ENCODE measurements at places on chromosomes 7 and 10.

GRCh38 chr7:132177708-132178401, 398.4 kb downstream of the PLXNA4 start:
- DNase-seq: no peak

DNA sequence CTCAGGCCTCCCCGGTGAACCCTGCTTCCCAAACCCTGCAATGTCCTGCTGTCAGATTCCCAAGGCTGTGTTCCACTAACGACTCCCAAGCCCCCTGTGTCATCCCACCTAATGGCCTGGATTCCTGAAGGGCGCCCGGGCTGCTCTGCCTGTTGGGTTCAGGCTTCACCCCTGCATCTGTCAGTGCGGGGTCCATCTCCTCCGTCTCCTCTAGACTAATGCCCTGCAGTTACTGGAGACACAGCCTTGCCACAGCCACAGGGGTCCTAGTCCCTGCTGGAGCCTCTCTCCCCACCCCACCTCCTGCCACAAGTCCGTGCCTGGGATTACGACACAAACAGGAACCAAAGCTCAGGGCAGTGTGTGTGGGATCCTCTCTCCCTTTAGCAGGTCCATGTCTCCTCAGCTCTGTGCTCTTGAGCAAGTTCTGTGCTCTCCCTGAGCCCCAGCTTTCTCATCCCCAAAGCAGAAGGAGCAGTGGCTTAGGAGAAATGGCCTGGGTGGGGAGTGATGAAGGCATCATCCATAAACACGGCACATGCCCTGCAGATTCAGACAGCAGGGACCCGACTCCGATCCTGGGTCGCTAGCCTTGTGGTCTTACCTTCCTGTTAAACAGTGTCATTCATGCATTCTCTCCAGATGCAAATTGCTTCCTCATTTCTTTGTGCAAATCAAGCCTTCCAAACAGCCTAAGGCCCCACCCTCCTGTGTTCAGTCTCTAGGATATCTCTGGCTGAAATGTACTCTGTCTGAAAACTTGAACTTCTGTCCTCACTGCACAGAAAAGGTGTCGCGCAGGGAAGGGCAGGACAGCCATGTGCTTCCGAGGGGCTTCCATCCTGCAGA, 8.2 kb upstream of the RBP3 start:
- no peak for DNase-seq

GRCh38 chr7:22363756-22364422, 6.9 kb upstream of the RAPGEF5 start:
- DNase-seq: no peak

GRCh38 chr7:151829707-151830106, 47.2 kb downstream of the PRKAG2 start:
- no peak for DNase-seq

- DNase-seq: no peak
Measured at GRCh38 chr7:33261585-33261984, 132.2 kb downstream of the BBS9 start.

DNA sequence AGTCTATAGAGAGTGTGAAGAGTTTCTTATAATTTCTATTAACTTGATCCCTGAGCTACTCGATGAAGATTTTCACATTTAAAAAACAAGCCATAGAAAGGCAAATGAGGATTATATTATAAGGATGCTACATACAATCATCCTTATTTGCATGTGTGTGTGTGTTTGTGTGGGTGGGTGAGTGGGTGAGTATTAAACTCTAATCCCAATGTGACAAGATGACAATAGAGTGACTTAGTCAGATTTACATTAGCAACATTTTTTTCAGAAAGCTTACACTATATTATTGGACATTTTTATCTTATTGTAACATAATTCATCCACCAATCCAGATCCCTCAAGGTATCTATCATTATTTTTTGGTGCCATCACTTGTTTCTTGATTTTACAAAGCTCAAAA, 331.7 kb downstream of the SORCS1 start:
- no peak for DNase-seq

GRCh38 chr10:68870545-68871104, 30.5 kb upstream of the DDX50 start:
- DNase-seq: no peak
